MM.1S (cell line): ENCODE measurements at places on chromosomes 1 and 21.

DNA sequence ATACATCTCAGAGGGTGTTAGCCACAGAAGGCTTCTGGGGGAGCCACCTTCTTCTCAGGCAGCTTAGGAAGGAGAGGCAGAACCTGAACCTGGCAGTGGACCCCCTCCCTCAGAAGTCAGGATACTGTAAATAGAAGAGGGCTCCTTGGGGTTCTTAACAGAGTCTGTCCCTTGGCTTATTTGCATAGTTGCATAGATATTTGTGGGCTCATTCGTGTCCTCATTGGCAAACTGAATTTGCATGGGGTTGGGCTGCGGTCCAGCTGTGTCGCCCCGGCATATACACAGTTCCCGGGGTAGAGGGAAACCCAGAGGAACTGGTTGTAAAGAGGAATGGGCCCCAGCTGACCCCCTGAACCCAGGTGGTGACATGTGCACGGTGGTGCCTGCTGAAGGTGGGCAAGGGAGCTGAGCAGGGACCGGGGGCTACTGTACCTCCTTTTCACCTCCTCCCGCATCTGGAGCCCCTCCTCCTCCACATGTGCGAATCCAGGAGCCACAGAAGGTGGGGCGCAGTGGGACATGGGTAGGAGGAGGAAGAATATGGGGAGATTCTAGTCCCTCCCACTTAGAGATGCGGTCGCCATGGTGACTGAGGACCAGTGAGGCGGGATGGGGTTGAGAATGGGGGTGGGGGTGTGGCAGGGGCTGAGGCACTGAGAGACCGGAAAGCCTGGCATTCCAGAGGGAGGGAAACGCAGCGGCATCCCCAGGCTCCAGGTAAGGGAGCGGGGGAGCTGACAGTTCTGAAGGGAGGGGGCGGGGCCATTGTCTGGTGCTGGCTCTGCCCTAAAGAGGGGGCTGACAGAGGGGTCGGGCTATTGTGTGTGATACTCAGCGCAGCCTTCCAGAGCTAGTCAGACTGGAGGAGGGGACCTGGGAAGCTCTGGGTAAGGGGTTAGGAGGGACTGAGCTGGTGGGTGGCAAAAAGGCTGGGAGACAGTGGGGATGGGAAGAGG lies 3.7 kb upstream of the SEMA4A start:
- DNase-seq, result peak; percentile 93

GRCh38 chr1:111570781-111571181 lies 48.8 kb upstream of the RAP1A start:
- no peak for DNase-seq

DNA sequence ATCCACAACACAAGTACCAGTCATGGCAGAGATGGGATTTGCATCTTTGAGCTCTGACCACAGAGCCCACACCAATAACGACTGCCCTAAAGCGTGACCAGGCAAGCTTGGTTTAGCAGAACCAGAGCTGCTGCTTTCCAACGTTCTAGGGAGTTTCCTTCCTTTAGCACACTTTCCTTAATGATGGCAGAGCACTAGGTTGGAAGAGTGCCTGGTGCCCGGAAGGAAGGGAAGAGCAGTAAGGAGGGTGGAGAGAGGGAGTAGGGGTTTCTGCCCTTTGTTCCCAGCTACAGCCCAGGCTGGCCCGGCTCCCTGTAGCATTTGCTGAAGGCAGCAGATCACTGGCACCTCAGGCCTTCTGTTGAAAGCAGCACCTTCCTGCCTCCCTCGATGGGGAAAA lies 6.1 kb upstream of the EVA1C start:
- no peak for DNase-seq

GRCh38 chr1:230176871-230177411 lies 109.9 kb downstream of the GALNT2 start:
- DNase-seq, result no peak

DNA sequence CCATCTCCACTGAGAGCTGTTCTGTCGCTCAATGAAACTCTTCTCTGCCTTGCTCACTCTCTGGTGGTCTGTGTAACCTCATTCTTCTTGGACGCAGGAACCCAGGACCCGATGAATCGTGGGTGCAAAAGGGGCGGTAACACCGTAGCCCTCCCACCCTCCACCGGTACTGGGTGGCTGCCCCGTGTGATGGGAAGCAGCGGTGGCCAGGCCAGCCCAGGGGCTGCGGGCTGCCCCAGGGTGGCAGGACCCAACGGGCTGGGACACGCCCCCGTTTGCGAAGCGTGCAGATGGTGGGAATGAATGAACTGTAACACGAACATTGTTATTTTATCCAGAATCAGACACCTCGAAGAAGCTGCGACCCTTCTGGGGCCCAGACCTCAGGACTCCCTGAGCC lies 92.3 kb upstream of the BACE2 start:
- DNase-seq, result no peak

- DNase-seq, result no peak
These were observed 128.1 kb upstream of the VAMP3 start for GRCh38 chr1:7642781-7643529.

DNA sequence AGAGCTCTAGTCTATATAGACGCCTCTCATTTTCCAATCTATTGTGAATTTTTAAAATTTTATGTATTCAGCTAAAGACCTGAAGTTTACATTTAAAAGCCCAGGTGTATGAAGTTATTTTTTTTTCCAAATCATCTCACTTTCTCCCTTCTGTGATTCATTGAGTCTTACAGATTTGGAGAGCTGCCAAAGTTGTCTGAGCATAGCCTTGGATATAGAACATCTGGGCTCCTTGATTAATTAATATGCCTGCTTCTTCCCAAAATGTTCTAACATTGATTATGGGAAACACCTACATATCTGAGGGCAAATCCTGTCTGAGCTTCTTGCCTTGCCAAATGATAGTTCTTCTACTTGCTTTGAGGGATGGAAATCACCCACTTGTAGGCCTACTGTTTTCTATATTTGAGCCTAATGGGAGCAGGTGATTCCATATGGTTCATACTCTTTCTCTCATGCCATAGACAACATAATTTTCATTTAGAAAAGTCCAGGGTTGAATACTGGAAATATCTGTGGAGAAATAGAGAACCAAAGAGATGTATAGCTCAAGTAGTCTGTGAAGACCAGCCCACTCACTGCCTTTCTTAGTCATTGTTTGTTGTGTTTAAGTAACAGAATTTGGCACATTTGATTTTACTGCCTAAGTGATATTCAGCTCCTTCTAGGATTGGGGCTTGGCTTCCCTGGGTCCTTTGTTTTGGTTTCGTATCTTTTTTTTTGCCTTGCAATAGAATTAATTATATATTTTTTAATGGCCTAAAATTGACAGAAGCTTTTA lies 46.2 kb downstream of the MACF1 start:
- no peak for DNase-seq

DNA sequence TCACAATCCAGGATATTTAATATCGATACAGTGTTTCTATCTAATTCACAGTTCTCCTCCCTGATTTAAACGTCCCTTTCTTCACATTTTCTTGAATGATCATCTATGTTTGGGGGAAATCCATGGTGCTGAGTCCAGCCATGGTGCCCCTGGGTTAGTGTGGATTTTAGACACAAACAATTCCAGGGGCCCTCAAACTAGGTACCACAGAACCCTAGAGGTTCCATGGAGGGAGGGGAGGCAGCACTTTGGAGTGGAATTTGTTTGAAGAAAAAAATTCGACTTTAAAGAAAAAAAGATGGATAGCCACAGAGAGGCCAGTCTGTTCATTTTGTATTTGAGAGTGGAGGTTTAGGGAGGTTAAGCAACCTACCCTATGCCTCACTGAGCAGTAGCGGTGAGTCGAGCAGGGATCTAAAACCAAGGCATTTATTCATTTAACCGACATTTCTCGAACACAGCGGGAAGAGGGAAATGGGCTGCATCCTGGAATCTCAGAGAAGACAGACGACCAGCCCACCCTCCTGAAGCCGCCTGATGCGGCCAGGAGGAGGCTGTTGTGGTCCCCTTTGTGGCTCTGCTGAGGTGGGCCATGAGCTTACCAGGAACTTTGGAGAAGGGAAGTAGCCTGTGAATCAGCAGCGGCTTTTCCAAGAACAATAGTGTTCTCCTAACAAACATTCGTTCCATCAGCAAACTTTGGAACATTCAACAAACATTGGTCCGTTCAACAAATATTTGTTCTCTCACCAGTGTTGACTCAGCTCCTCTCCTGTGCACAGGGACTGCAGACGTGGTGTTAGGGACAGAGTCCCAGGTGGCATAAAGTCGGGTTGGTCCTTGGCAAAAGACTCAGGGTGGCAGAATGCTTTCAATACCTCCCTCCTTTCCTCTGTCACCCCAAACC lies 103.5 kb upstream of the ZBTB40 start:
- DNase-seq, result no peak

DNA sequence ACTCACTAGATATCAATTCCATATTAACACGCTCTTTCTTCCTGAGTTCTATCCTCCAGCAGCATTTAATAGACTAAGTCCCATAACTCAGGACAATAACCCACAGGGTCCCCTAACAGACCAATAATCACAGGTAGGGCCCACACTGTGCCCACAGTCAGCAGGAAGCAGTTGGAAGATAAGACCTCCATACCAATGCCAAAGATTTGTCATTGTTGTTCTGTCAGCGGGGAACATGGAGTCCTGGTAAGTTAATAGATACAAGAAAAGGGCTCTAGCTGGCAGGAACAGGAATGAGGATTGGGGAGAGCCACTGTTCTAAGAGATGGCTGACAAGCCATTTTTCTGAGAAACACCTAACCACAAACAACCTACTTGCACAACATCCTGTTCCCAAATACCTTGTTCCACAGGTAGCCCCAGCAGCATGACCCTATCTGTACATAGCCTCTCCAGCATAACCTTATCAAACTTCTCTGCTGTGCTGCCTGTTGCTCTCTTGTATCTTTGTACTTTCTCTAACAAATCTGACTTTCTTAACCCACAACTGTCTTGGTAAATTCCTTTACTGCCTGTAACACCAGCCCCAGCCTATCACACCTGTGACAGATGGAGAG lies 142.0 kb upstream of the KCNJ15 start:
- DNase-seq, result no peak

DNA sequence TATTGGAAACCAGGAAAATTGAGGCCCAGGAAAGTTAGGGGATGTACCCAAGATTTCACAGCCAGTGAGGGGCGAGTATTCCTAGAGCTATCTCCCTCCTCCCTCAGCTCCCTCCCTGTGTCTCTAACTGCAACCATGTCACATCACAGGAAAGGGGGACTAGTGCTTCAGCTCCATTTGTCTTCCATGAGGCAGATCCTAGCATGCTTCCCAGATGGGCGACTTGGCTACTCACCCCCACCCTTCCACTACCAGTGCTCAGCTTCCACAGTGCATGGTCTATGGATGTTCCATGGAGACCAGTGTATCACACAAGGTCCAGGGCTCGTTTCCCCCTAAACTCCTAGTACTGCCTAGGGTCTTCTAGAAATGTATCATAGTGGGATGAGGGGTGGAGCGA lies 4.6 kb upstream of the SPRR4 start:
- no peak for DNase-seq

DNA sequence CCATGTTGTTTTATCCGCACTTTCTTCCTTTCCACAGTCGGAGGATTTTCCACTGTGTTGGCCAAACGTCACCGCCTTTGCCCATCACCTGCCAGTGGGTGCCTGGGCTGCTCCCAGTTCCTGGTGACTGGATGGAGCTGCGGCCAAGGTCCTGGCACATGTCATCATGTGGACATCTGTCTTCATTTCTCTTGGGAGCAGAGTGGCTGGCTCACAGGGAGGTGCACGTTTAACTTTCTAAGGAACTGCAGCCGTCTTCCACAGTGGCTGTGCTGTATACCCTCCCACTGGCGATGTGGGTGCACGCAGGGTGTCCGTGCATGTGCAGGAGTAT lies 19.5 kb upstream of the RNF223 start:
- DNase-seq, result no peak
